T-helper 22 cell (primary cell): ENCODE measurements at places on chromosomes 4 and X.

- no peak for DNase-seq
Measured at GRCh38 chr4:134518574-134519217, 317.1 kb upstream of the PABPC4L start.

DNA sequence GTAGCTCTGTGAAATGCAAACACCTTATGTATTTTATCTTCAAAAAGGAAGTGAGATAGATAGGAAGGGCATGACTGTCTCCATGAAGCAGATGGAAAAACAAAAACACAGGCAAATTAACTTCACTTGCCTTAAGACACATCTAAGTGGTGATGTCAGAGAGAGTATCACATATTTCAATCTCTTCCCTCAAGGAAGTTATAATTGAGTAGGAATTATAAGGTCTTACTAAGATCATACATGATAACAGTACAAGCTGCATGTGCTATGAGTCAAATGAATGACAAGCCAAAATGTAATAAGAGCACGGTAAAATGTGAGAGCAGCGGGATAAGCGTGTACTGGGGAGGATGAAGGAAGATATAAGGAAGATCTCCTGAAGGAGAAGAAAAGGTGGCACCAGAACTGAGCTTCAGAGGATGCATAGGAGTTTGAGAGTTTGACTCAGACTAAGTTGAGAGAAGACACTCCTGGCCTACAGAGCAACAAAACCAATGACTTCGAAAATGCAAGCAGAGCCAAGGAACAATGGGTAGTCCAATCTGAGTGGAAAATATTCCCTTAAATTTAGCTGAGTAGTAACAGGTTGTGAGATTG, 43.3 kb upstream of the GALNT7 start:
- DNase-seq, result no peak

- no peak for DNase-seq
Measured at GRCh38 chr4:24229978-24230377, 340.1 kb upstream of the PPARGC1A start.

DNA sequence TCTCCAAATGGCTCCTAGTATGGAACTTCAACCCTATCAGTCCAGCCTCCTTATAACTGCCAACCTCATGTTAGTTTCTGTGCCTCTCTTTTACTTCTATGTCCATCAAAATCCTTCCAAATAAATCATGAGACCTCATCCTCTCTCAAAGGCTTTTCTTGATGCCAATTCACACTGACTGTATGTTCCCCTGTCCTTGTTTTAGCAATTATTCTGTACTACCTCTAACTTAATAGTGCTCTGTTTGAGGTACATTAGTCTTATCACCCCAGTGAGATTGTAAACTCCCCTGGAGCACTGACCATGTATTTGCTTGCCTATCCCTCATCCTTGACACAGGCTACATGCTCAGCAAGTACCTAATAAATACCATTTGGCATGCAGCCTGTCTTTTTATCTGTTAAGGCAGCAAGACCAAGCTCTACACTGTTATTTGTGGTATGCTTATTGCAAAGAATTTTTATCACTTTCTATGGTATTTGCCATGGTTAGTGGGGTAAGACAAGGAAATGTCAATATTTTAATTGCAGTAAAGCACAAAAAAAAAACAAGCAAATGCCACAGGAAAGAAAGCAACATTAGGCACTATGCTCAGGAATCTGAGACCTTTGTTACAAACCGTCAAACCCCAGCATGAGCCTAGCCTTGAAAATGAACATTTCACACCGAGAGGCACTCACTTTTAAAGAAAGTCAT, 119.2 kb downstream of the SMARCA1 start:
- DNase-seq, result no peak

DNA sequence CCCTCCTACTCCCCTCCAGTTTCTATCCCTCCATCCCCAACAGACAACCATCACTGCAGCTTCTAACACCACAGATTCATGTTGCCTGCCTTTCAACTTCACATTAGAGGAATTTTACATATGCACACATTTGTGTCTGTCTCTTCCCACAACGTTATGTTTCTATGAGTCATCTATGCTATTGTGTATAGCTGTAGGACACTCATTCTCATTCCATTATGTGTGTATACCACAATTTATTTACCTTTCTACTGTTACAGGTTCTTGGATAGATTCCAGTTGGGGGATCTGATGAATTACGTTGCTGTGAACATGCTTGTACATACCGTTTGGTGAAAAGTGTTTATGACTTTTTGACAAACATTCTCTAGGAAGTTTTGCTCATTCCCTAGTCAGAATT, 58.8 kb upstream of the TRPC3 start:
- DNase-seq, result no peak

GRCh38 chrX:113548308-113549015, 707.8 kb upstream of the AMOT start:
- DNase-seq, result no peak

GRCh38 chr4:38759113-38759789, 23.5 kb downstream of the TLR10 start:
- DNase-seq, result peak; percentile 2

DNA sequence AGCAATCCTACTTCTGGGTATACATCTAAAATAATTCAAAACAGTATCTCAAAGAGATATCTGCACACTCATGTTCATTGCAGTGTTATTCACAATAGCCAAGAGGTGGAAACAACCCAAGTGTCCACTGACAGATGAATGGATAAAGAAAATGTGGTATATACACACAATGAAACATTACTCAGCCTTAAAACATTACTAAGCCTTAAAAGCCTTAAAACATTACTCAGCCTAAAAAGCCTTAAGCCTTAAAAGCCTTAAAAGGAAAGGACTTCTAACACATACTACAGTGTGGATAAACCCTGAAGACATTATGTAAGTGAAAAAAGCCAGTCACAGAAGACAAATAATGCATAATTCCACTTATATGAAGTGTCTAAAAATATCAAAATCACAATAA, 40.3 kb upstream of the TFDP3 start:
- DNase-seq, result no peak

- DNase-seq, result no peak
Measured at GRCh38 chr4:77578145-77578544, 27.5 kb upstream of the CXCL13 start.

GRCh38 chr4:1667273-1667672, 16.8 kb downstream of the FAM53A start:
- no peak for DNase-seq

- DNase-seq, result no peak
Measured at GRCh38 chrX:153537080-153537479, 19.6 kb downstream of the ATP2B3 start.

GRCh38 chr4:85805891-85806290, 330.9 kb downstream of the ARHGAP24 start:
- DNase-seq, result no peak

GRCh38 chrX:44876086-44876485, 3.1 kb downstream of the KDM6A start:
- no peak for DNase-seq

DNA sequence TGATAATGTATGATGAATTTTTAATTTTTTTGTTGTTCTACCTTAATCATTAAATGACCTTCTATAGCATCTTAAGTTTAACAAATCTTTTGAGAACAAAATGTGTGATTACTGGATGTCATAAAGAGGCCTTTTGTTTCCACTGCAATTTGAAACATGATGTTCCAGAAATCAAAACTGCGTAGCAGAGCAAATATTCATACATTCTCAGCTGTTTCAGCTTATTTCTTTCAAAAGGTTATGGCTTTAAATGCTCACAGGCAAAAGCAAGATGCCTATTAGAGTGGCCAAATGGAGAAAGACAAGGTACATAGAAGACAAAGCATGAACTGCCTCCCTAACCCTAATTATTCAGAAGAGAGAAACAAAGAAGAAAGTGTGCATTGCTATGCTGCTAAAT, 233.0 kb upstream of the SLC7A11 start:
- no peak for DNase-seq

GRCh38 chrX:138908577-138908976, 197.1 kb upstream of the FGF13 start:
- DNase-seq, result no peak
